Fibroblast of lung (primary cell): ENCODE measurements at places on chromosomes 7 and 10. TPM values are rescaled to one million over a fixed set of nuclear protein-coding genes. Genes with fewer than 3 reads are reported as not detected.

DNA sequence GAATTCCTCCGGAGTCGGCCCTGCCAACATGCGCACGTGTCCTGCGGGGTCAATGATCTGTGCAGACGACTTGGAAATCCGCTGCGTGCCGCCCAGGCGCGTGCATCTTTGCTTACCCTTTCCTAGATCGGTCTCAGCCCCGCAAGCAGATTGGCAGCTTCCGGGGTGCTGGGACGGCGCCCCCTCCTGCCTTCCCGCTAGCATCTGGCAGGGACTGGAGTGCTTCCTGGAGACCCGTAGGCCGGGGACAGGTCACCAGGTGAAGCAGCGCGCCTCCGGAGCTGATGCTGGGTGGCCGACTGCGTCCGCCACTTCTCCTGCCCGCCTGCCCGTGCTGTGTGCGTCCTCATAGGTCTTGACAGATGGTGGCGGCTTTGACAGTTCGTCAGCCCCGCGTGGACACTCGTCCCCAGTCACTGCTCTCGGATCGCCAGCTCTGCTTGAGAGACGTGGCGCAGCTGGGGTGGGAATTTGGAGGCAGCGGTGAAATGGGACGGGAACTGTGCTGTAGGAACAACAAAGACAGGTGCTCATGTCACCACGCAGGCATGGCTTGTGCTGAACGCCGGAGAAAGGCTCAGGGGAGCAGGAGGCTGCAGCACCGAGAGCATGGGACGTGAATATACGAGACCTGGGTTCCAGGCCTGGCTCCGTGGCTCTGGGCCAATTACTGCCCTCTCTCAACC lies 21.9 kb upstream of the KCNK18 start:
- H3K4me1 ChIP-seq = no peaks in the 10 kb centered on the region
- no peaks in the 10 kb centered on the region for H3K36me3 ChIP-seq
- DNase-seq = no peak
- peak overlapping the region; percentile 12 for H3K4me3 ChIP-seq
- H3K27ac ChIP-seq = no peak overlapping the region
- peaks cover 4% of the 10 kb centered on the region for H3K27me3 ChIP-seq

GRCh38 chr7:151086802-151087244 lies 548 bp downstream of the AGAP3 start:
- H3K4me1 ChIP-seq = peaks cover 29% of the 10 kb centered on the region
- H3K27me3 ChIP-seq = no peaks in the 10 kb centered on the region
- peak overlapping the region; percentile 67 for H3K4me3 ChIP-seq
- no peak for DNase-seq
- peaks cover 4% of the 10 kb centered on the region for H3K36me3 ChIP-seq

- no peaks in the 10 kb centered on the region for H3K27me3 ChIP-seq
- no peak for DNase-seq
- H3K4me3 ChIP-seq = no peak overlapping the region
- H3K36me3 ChIP-seq = no peaks in the 10 kb centered on the region
- H3K27ac ChIP-seq = no peak overlapping the region
- no peaks in the 10 kb centered on the region for H3K4me1 ChIP-seq
Observed at GRCh38 chr7:72785166-72785955, 42.6 kb downstream of the TYW1B start.

- H3K4me1 ChIP-seq = no peaks in the 10 kb centered on the region
- H3K27ac ChIP-seq = no peak overlapping the region
- H3K36me3 ChIP-seq = no peaks in the 10 kb centered on the region
- no peak for DNase-seq
- H3K4me3 ChIP-seq = no peak overlapping the region
- H3K27me3 ChIP-seq = no peaks in the 10 kb centered on the region
Observed at GRCh38 chr10:130105724-130106123, 4.9 kb downstream of the C10orf143 start.

DNA sequence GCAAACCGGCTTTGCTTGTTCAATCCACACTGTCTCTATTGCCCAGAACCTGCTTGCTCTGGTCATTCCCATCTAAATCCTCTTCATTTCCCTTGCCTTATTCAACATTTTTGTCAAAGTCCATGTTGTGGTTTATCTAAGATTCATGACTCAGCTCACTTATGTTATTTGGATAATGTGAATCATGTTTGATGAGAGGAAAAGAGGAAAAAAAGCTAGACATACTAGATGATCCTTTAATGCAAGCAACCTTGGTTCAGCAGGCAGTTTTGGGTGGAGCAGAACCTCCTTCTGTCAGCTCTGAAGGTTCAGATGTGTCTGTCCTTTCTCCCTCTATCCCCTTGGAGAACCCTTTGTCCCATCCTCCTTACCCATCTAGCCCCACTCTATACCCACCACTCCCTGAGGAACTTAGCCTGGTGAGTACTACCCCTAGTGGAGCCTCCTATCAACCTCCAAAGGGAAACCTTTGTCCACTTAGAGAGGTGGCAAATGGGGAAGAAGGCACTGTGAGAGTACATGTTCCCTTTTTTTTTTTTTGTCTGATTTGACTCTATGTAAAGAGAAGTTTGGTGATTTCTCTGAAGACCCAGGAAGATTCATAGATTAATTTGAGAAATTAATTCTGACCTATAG lies 2.1 kb upstream of the SAMD9L start:
- H3K36me3 ChIP-seq = no peaks in the 10 kb centered on the region
- peak; percentile 12 for DNase-seq
- no peak overlapping the region for H3K4me3 ChIP-seq
- no peaks in the 10 kb centered on the region for H3K27me3 ChIP-seq

GRCh38 chr7:132500727-132501440 lies 75.4 kb downstream of the PLXNA4 start:
- H3K4me1 ChIP-seq = no peaks in the 10 kb centered on the region
- no peaks in the 10 kb centered on the region for H3K27me3 ChIP-seq
- no peak overlapping the region for H3K27ac ChIP-seq
- H3K36me3 ChIP-seq = no peaks in the 10 kb centered on the region
- H3K4me3 ChIP-seq = no peak overlapping the region

Gene TLL2
- 0.17 and 0.26 TPM in 2 replicates for total RNA-seq

DNA sequence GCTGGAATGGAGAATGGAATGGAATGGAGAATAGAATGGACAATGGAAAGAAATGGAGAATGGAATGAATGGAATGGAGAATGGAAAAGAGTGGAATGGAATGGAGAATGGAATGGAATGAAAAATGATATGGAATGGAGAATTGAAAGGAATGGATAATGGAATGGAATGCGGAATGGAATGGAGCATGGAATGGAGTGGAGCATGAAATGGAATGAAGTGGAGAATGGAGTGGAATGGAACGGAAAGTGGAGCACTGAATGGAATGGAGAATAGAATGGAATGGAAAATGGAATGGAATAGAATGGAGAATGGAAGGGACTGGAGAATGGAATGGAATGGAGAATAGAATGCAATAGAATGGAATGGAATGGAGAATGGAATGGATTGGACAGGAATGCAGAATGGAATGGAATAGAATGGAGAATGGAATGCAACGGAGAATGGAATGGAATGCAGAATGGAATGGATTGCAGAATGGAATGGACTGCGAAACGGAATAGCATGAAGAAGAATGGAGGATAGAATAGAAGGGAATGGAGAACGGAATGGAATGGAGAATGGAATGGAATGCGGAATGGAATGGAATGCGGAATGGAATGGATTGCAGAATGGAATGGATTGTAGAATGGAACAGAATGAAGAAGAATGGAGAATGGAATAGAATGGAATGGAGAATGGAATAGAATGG lies 89.4 kb downstream of the NSUN6 start:
- no peak overlapping the region for H3K27ac ChIP-seq
- H3K4me3 ChIP-seq = no peak overlapping the region
- no peak for DNase-seq
- H3K36me3 ChIP-seq = no peaks in the 10 kb centered on the region

Gene CYP3A4
- total RNA-seq = 0.17 TPM in 1 of 2 replicates, not detected in the other

Gene HMX3
- total RNA-seq = not detected in 2 replicates

Gene ATP6V0A4
- not detected in 2 replicates for total RNA-seq

Gene VPS50
- total RNA-seq = 43.7 and 46.4 TPM in 2 replicates
